Mucosa of descending colon (tissue), 3 donors: ENCODE measurements at places on chromosomes 5 and 9. TPM values are rescaled to one million over a fixed set of nuclear protein-coding genes. Genes with fewer than 3 reads are reported as not detected.

DNA sequence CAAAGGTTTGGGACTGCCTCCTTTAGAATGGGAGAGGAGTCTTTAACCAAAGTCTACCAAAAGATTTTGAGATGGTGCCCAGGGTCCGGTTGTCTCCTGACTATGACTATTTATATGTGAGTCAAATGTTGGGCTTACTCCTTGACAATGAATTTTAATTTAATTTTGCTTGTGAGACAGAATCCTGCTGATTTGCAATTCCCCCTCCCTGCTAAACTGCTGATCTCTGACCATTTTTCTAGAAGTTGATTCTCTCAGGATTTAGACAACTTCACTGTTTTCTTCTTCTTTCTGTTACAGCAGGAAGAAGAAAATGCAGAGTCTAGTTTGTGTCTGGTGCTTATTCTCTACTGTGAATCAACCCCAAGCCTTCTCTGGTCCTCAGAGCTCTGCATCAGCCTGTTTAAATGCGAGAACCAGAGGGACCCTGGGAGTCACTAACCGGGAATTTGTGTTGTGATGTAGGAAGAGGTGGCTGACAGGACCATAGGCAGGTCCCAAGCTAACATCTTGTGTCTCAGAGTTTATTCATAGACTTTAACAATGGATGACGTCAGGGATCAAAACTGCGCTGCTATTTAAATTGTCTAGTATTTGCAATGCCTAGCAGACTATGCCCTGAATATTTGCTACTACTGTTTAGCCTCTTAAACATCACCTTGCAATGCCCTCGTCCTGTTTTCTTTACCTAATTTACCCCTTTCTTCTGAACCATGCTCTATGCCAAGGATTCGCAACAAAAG, 124.0 kb upstream of the TAF11L2 start:
- no peak for DNase-seq

DNA sequence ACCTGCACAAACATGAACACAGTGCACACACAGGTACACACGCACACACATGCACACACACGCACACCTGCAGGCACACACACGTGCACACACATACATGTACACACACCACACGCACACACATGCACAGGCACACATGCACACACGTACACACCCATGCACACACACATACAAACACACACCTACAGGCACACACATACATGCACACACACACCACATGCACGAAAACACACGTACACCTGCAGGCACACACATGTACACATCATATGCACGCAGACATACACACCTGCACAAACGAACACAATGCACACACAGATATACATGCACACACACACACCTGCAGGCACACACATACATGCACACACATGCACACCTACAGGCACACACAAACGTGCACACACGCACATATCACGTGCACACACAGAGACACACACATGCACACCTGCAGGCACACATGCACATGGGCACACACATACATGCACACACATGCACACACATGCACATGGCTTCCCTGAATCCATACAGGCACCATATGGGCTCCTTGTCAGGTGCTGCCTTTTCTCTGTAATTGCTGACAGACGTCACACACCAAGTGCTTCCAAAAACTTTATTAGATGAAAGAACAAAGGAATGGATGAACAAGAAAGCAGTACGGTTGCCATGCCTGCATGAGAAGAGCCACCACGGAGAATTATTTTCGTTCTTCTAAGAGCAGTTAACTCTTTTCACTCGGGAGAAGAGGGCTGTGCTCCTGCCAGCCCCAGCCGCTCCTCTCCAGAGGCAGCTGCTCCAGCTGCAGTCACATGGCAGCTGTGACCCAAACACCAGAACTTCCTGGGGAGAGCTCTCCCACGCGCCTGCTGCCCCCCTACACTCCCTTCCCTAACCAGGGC, 57.2 kb downstream of the EXD3 start:
- DNase-seq: no peak

GRCh38 chr5:35202319-35203111, 27.8 kb downstream of the PRLR start:
- no peak for DNase-seq

GRCh38 chr9:19700699-19701098, 88.1 kb downstream of the SLC24A2 start:
- DNase-seq: no peak

GRCh38 chr9:115213818-115214334, 95.9 kb upstream of the TNC start:
- DNase-seq: no peak

DNA sequence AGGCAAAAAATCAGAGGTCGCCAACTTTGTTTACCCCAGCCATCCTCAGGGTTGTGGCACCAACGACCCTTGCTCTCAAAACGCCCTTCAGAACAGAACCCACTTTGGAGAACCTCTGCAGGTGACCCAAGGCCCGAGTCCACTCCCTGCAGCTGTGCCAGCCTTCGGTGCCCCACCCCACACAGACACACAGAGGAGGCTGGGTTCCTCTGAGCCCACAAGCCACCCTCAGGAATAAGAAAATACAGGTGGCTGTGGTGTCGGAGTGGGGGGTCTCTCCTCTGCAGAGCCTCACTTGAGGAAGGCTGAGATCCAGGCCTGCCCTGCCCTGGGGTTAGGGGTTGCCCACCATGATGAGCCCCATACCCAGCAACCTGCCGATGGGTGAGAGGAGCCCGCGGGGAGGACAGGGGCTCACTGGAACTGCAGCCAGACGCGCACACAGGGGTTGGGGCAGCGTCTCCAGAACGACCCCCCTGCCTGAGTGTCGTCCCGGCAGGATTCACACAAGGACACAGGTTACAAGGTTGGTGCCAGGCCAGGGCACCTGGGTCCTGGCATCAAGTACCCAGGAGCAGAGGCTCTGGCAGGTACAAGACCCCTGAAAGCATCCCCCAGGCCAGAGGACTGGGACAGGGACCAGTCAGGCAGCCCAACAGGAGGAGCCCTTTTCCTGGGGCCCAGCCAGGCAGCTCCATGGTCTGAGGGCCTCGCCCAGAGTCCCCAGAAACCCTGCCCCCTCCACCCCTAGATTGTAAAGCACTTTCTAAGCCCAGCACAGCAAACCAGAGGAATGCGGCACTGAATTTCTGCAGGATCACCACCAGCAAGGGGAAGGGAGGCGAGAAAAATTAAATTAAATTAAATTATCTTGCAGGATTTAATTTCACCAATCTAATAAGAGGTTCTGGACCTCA, 40.0 kb downstream of the NACC2 start:
- DNase-seq: no peak

DNA sequence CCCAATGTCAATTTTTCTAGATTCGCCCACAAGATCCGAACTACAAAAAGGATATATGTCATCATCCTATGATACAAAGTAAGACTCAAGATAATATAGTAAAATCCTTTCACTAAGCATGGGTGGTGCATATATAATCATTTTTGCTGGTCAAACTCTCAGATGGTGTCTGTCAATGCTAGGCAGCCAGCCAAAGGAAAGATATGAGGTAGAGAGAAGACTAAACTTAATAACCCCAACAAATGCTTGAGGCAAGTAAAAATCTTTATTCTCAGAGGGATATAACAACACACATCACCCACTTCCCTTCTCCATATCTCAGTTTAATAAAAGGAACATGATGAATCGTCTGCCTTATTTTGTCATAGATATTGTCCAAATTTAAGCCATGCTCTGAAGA, 841.2 kb upstream of the DMAC1 start:
- DNase-seq: no peak

DNA sequence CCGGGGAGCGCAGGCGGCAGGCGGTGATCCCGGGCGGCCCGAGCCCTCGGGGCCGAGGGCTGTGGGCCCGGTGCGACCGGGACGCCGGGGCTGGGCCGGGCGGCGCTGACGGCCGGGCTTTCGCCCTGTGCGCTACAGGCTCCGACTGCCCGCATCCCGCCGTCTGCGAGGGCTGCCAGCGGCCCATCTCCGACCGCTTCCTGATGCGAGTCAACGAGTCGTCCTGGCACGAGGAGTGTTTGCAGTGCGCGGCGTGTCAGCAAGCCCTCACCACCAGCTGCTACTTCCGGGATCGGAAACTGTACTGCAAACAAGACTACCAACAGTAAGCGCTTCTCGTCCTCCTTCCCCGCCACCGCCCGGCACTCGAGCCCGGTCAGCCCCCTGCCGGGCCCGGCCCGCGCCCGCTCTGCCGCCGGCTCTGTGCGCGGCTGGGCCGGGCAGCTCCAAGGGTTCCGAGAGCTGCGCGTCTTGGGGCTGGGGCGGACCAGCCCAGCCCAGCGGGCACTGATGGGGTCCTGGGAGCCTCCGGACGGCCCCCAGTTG, 1.6 kb downstream of the LMX1B start:
- peak; percentile 51 for DNase-seq

DNA sequence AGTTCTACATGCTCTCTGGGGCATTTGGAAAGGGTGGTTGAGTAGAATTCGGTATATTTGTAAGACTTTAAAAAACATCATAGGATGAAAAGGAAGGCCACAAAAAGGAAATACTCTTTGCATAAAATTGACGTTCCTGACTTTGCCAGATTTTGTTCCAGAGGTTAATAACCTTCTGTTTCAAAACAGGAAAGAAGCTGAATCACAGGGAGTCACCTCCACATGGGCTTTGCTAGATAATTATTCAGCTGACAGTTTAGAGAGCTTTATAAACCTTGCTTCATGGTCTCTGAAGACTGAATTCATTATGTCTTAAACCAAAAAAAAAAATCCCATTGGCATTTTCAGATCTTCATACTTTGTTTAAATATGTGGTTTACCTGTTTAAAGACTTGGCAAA, 203.7 kb downstream of the SEMA6A start:
- no peak for DNase-seq

- DNase-seq: no peak
These were observed 52.7 kb downstream of the ADAMTSL1 start for GRCh38 chr9:18526685-18527084.

DNA sequence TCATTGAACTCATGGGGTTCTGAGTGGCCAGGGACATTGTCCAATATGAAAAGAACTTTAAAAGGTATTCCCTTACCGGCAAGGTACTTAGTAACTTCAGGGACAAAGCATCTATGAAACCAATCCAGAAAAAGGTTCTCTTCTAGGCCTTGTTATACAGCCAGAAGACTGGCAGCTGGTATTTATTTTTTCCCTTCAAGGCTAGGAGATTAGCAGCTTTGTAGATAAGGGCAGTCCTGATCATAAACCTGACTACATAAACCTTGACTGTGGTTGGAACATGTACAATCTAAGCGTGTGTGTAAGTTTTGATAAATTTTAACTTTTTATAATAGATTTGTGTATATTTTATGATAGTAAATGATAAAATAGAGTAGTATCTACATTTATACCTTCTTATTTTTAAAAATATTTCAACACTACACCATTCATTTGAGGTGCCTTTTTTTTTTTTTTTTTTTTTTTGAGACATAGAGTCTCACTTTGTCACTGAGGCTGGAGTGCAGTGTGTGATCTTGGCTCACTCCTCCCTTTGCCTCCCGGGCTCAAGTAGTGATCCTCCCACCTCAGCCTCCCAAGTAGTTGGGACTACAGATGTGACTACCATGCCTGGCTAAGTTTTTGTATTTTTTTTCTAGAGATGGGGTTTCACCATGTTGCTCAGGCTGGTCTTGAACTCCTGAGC, 24.5 kb downstream of the RANBP17 start:
- no peak for DNase-seq

DNA sequence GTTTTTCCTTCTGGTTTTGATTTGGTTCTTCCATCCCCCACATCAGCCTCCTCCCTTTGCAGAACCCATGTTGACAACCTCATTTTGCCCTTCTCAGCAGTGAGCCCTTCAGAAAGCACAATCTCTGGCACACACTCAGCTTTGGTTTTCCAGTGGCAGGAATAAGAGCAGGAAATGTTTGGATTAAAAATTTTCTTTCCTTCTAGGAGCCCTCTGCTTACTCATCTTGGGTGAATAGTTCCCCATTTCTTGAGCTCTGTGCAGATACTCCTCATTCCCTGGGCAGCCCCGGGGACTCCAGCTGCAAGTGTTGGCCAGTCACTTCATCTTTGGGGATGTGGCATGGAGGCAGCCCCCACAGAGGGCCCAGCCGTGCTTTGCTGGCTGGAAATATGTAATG, 170.5 kb downstream of the NR3C1 start:
- DNase-seq: no peak

DNA sequence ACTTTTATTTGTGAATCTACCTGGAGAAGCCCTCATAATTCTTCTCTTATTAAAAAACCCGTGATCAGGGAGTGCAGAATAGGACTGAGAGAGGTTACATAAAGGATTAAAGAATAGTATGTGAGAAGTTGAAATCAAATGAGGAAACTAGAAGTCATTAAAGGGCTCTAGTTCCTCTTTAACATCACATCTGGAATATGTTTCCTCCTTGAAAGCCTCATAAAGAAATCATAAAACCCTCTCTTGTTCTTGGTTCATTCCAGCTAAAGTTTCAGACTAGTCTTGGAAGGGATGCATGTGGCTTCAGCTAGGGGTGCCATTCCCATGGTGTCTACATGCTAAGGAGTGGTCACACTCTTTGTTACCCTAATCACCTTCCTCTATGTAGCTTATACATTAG, 5.7 kb upstream of the C5orf46 start:
- no peak for DNase-seq

DNA sequence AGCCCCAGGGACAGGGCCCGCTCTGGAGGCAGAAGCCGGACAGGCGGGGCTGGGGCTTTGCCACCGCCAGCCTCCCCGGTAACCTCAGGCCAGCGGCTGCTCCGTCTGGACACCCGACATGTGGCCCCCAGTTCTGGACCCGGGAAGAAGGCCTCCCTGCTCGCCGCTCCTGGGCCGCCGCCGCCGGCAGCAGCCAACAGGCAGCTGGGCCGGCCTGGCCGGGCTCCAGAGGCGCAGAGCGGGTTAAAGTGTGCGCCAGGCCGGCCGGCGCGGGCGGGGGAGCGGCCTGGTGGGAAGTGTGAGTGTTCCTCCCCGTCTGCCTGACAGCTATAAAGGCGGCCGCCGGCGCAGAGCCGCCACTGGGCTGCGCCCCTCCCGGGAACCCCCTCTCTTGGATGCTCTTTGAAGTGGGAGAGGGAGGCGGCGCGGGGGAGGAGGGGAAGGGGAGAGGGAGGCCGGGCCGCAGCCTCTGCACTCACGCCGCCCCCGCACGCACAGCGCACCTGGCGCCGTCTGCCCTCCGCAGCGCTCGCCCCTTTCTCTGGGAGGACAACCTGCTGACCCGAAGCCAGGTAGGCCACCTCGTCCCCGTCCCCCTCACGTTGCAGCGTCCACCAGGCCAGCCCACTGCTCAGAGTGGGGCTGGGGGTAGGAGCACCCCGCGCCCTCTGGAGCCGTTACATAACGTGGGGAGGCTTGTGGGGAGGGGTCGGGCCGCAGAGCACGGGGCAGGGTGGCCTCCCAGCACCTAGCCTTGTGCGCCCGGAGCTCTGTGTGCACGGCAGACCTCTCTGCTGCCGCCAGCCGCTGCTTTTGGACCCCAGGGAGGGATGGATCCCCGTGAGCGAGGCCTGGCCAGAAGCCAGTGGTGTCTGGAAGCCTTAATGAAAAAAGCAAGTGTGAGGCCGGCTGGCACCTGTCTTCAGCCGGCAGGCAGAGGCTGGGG, at the start of gene ADAMTSL2:
TSS of gene ADAMTSL2 (plus strand) at position 359 of the 946 bp plus-strand sequence. CDS start 2,009 bp downstream, outside the sequence.
- peak; percentile 66 for DNase-seq

SIT1 gene
- total RNA-seq: 1.9 TPM

PCA3 gene
- total RNA-seq: not detected

PRLR gene
- 10.3 TPM for total RNA-seq

SHISAL2B gene
- not detected for total RNA-seq

BRINP1 gene
- total RNA-seq: 0.09 TPM

ELAVL2 gene
- 1.2 TPM for total RNA-seq

PCDHA3 gene
- total RNA-seq: not detected

SLC25A48 gene
- total RNA-seq: 2.2 TPM

BARHL1 gene
- total RNA-seq: not detected

CAVIN4 gene
- total RNA-seq: not detected

ENTR1 gene
- total RNA-seq: 27.8 TPM

FAM170A gene
- total RNA-seq: not detected
